ENCODE measurements at places on chromosomes 6 and 20.

GRCh38 chr6:116858060-116858459 is 19.0 kb upstream of the RFX6 start:
- DNase-seq = no peak

- DNase-seq = no peak
These were observed 100.5 kb downstream of the LMBRD1 start for GRCh38 chr6:69696273-69696672.

DNA sequence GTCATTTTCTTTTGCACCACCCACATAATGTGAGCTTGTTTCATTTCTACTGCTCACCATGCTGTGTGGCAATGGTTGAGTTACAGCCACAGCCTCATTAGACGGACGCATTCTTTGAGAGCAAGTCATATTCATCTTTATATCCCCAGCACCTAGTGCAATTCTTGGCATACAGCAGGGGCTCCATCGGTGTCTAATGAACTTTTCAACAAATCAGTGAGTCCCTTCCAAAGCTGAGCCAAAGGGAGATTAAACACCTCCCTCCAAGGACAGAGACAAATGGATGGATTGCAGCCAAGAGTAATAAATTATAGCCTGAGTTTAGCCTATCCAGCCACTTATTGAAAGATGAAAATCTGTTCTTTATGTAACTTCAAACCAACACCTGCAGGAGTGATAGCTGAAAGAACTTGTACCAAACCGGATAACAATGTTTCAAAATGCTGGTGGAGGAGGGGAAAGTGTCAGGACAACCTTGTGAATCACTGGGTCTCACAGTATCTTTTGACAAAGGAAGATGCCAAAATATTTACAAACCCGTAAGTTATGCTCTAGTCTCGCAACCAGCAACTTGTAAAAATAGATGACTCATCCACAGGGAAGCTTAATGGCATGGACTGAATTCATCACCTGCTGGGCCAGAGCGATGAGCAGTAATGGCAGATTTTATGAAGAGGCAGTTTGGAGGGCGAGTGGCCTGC is 139.0 kb downstream of the PXDC1 start:
- DNase-seq = no peak

DNA sequence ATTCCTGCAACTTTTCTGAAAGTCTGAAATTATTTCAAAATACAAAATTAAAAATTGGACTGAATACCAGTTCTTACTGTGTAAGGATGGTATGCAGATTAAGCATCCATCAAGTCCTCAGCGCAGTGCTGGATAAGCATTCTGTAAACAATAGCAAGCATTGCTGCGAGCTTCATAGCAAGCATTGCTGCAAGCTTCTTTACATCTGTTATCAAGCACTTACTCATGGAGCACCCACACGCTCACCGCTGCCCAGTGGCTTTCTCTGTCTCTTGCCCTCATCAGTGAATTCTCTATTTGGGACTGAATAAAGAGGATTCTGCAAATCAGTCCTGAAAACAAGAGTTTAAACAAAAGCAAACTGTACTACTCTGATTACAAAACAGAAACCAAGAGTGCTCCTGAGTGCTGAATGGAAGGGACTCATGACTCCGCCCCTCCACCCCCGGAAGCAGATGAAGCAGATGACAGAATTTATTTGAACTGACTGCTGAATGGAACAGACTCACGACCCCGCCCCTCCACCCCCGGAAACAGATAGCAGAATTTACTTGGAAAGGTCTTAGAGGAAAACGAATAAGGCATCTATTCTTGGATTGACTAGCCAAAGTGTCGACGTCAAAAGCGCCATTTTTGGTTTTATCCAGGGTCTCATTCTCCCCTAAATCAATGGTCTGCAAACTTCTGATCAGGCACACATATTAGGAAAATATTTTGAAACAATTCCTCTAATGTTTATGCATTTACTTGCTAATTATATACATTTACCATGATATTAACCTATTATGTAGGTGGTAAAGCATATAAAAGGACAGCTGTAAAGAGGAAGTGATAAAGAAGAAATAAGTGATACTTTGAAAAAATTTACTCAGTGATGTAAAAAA is 22.1 kb upstream of the EYA2 start:
- no peak for DNase-seq

GRCh38 chr6:166559211-166559610 is 27.3 kb downstream of the RAMACL start:
- DNase-seq = no peak

- no peak for DNase-seq
These were observed 13.8 kb downstream of the GZF1 start for GRCh38 chr20:23375827-23376226.

DNA sequence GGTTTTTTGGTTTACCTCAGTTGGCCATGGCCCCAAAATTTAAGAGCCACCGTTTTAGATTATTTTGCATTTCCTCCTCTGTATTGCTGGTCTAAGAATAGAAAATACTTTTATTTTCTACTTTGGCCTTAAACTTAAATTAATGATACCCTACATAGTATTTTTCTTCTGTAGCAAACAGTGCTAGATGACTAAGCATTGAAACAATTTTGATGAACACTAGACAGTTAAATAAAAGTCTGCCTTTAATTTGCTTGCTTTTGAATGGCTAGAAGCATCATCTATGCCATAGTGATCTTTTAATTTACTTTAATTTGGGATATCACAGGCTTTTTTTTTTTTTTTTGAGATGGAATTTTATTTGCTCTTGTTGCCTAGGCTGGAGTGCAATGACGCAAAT is 106.4 kb downstream of the CD109 start:
- no peak for DNase-seq

Data from activated CD4-positive, alpha-beta T cell treated with anti-CD3 and anti-CD28 coated beads, Interleukin-2, amount 50 U/mL, for 1 hour (primary cell).